ENCODE measurements at places on chromosomes 3 and 15.

DNA sequence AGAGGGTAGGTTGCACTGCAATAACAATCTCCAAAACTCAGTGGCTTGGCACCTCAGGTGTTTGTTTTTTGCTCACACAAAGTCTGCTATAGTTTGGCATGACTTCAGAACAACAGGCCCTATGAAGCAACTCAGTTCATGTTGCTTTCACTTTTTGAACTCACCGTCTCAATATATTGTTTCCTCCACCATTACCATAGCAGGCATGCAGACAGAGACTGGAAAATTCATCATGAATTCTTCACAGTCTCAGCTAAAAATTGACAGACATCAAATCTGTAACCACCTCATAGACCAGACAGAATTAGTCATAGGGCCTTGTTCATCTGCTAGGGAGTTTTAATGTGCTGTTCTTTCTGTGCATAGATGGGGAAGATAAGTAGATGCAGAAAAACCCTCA, 161.4 kb upstream of the POU1F1 start:
- no peak for DNase-seq

DNA sequence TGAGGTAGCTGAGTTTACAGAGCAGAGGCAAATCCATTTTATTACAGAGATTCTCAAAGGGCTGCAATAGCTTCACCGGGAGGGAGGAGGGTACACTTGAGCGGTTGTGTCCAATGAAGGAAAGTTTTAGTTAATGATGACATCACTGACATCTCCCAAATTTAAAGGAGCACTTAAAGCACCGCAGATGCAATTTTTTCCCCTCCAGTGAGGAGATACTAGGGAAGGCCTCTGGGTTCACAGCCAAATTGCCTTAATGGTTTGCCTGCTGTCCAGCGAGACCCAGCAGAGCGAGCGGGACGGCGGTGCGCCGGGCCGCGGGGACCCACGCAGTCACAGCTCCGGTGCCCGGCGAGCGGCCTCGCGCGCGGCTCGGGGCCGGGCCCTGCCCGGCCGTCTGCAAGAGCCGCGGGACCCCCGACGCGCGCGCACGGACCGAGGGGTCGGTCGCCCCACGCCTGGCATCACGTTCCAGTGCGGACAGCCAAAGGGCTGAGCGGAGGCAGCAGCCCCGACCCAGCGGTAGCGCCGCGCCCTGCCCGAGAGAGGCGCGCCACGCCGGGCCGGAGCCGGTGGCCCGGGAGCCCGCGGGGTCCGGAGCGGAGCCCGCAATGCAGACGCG, 160.5 kb upstream of the CHRNA7 start:
- DNase-seq: no peak

GRCh38 chr15:50879016-50879617, 29.4 kb upstream of the AP4E1 start:
- peak; percentile 32 for DNase-seq

DNA sequence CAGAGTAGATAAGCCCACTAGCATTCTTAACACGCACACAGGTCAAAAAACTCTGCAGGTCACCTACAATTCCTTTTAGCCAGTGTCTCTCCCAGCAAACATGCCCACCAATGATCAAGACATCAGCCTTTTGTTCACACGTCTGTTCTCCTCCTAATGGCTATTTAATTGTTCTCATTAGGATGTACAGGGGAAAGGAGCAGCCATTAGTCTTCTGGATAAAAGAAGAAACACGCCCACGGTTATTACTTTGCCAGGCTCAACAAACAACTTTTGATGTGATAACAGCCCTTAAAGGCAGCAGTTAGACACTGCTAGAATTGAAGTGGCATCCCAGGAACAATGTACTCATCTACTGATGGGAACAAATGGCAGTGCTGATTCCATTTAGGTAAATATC, 108.8 kb downstream of the NTRK3 start:
- DNase-seq: no peak

- DNase-seq: no peak
Observed at GRCh38 chr3:61239871-61240270, 11.4 kb downstream of the FHIT start.

- no peak for DNase-seq
Observed at GRCh38 chr3:87004883-87005282, 13.9 kb upstream of the VGLL3 start.

DNA sequence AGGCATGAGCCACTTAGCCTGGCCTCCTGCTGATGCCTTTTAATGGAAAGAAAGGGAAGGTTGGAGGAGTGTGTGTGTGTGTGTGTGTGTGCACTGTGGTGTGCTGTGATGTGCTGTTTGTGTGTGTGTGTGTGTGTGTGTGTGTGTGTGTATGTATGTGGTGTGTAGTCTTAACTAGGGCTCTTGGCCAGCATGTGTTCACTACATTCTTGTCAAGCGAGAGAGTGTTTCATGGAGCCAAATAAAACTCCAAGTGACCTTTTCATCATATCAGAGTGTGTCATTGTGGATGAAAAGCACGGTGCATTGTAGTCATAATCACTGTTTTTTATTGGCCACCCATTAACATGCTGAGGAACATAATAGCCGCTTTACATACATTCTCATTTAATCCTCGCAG, 30.8 kb upstream of the BHLHE40 start:
- DNase-seq: no peak

DNA sequence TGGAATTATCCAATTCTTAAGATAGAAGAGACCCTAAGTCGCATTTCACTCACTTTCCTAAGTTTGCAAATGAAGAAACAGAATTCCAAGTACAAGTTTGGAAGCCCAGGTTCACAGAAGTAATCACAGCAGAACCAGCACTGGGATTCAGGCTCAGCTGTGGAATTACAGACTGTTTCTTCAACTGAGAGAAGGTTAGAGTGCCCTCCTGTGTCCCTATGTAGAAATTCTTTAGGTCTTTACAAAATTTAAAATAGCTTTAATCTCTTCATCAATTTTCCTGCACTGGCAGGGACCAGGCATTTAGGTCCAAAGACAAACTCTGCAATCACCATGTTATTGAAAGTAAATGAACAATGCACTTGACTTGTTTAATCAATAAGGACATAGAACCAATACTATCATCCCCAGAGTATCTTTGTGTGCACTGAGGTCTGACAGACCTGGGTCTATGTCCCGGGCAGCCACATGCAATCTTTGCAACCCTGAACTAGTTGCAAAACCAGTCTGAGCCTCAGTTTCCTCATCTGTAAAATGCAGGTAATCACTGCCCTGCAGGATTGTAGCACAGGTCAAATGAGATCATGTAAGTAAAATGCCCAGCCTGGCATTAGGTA, 96.3 kb upstream of the ZBED2 start:
- peak; percentile 17 for DNase-seq

- no peak for DNase-seq
Observed at GRCh38 chr15:85890620-85890980, 95.9 kb upstream of the KLHL25 start.

DNA sequence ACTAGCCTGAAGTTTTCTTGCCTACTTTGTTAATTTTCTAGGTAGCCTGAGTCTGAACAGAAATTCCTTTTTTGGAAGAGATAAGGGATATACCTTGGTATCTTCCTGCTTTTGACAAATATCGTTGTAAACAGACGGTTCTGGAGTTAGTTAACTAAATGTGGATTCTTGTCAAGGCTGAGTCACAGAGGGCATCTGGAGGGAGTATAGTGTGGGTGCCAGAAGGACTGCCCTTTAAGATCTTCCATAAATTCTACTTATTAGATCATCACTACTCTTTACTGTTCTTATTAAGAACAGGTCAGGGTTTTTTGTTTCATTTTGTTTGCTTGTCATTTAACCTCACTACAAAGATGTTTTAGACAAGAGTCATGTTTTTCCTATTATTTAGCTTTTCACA, 125.3 kb upstream of the SKOR1 start:
- DNase-seq: no peak

DNA sequence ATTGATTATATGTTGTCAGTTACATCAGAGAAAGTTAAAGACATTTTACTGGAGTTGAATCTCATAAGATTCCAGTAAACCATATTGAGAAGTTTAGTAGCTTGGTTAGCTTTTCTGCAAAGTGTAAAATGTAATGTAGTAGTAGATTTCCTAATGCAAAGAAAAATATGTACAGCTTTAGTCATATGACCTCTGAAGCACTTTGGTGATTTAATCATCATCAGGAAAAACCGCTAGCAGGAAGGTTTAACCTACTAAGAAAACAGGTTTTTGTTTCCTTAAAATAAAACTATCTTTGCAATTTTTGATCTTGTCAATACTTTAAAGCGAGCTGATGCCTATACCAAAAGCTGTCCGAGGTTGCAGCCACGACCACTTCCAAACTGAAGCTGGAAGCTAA, 364.6 kb upstream of the ZNF385D start:
- no peak for DNase-seq

- DNase-seq: no peak
Observed at GRCh38 chr15:51735228-51736010, 2.0 kb downstream of the LYSMD2 start.

- DNase-seq: no peak
Observed at GRCh38 chr15:40893019-40893670, 1.1 kb upstream of the VPS18 start.

- DNase-seq: no peak
Observed at GRCh38 chr3:187648177-187648576, 22.0 kb downstream of the SST start.

- no peak for DNase-seq
Observed at GRCh38 chr3:129624347-129625071, 18.0 kb upstream of the PLXND1 start.

GRCh38 chr3:49519916-49520385, 34.3 kb upstream of the BSN start:
- no peak for DNase-seq

DNA sequence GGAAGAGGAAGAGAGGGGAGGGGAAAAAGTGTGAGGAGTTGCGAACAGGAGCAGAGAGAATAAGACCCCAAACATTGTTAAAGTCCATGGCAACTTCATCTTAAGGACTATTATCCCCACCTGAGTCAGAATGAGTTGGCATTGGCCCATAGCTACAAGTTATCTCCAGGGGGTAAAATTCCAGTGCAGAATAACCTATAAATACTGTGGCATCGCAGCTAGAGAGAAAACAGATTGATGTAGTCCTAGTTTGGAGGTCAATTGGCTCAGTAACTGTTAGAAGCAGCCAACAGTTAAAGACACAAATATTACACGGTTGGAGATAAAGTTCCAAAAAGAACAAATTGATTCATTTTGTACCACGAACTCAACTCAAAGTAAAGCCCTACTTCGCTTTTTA, 313.9 kb upstream of the CCDC54 start:
- no peak for DNase-seq

- no peak for DNase-seq
Observed at GRCh38 chr3:124760601-124761000, 30.3 kb downstream of the UMPS start.

GRCh38 chr3:136792556-136793330, 26.2 kb upstream of the SLC35G2 start:
- DNase-seq: no peak

- DNase-seq: no peak
Observed at GRCh38 chr3:169453256-169454059, 210.1 kb downstream of the MECOM start.

DNA sequence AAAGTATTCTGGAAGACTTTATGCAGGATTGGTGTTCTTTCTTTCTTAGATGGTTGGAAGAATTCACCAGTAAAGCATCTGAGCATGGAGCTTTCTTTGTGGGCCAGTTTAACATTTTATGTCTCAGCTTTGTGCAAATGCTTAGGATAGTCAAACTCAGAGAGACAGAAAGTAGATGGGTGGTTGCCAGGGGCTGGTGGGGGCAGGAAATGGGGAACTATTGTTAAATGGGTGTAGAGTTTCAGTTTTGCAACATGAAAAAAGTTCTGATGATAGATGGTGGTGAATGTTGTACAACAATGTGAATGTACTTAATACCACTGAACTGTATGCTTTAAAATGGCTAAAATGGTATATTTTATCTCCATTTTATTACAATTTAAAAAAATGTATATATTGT, 24.8 kb downstream of the SPCS1 start:
- peak; percentile 56 for DNase-seq

DNA sequence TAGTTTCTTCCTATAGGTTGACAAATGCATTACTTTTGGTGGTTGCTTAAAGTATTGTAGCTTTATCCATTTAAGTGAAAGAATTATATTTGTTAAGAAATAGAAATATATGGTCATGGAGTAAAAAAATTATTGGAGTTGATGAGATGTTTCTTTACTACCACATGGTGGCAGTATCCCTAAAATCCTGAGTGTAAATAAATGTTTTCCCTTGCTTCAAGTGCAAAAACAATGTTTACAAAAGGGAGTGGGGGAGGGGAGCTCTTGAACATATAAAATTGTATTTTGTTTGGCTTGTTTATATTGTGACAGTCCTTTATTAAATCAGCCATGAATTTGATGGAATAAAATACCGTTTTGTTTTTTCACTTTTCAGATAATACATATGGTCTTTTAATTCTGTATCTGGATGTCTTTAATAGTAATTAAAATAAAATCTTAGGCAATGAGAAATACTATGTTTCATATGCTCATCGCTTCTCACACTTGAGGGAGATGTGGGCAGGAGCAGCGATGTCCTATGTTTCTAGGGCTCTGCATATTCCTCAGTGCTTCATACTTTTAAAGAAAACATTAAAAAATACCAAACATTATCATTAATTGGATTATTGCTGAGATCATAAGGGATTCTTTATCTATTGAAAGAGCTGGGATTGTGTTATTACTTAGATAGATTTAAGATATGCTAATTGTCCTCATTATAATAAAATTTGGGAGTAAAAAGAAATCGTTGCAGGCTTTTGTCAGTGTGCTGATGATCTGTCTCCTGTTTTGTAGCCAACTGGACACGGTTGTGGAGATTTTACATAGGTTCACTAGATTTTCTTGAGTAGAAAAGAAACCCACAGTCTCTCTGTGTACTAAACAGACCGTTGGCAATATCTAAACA, 349.7 kb downstream of the TUSC7 start:
- no peak for DNase-seq

DNA sequence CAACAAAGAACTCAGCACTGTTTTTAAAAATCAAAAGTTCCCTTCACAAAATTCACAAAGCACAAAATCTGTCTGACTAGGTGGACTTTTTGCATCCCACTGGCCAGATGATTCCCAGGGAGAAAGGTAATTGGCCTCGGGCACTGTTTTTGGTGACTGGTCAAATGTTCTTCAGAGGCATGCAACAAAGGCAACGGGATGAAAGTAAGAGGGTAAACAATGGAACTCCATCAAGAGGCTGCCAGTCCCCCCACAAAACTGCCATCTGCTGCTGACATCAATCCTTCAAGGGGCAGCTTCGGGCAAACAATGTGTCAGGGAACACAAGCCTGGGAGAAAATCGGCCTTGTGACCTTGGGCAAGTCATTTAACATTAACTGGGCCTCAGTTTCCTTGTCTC, 3.3 kb downstream of the SRGAP3 start:
- DNase-seq: no peak

DNA sequence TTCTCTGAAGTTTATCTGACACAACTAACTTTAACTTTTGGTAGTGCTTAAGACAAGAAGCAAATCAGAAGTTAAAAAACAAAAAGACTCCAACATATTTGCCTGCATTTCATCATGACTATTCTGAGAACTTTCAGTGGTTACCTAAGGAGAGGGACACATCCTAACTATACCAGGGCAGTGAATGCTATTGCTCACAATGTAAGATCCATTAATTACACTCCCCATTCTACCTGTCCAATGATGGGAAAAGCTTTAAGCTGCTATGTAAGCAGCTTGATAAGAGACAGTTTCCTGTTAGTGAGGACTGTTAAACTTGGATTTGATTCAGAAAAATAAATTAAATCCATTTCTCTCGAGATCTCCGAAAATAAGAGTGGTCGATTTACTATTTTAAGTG, 37.5 kb downstream of the SERPINI1 start:
- no peak for DNase-seq

- DNase-seq: peak; percentile 43
Observed at GRCh38 chr15:51793521-51794305, 35.7 kb upstream of the TMOD3 start.
